ENCODE measurements at places on chromosomes 12 and 14. TPM values are rescaled to one million over a fixed set of nuclear protein-coding genes. Genes with fewer than 3 reads are reported as not detected.
A peak's percentile ranks its signal among the peaks of the same experiment; 100 is the strongest.

Gene OR6C2
- not detected for total RNA-seq

Gene LYSET
- total RNA-seq = 24.5 TPM

Gene HSP90B1
- 487 TPM for total RNA-seq

Gene KRT75
- total RNA-seq = not detected

Gene CIDEB
- 3.7 TPM for total RNA-seq

Gene VRTN
- not detected for total RNA-seq

Gene PRH2
- not detected for total RNA-seq

DNA sequence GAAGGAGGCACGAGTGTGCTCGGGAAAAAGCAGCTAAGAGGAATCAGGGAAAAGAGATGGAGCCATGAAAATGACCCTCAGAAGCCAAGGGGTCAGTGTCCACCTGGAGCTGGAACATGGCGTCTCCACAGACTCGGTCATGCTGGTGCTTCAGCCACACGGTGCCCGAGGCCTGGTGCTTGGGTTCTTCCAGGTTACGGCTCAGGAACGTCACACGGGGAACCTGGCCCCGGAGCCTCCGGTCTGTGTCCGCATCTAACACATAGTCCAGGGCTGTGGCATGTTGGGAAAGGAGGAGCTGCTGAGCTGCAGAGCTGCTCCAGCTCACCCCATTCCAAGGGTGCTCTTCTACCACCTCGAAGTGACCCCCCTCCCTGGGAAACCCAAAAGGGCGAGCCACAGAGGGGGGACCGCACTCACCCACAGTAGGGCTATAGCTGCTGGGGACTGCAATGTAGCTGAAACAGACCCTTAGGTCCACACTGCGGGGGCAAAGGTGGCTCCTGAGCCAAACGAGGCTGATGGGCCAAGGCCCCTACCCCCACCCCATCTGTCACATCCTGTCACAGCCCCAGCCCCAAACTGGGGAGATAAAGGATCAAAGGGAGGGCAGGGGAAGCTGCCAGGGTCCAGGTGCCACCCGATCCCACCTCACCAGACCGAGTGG, 10.8 kb downstream of the ITGA7 start:
- no peak overlapping the region for H3K4me3 ChIP-seq
- DNase-seq = no peak
- H3K27ac ChIP-seq = no peak overlapping the region
- H3K27me3 ChIP-seq = no peaks in the 10 kb centered on the region

DNA sequence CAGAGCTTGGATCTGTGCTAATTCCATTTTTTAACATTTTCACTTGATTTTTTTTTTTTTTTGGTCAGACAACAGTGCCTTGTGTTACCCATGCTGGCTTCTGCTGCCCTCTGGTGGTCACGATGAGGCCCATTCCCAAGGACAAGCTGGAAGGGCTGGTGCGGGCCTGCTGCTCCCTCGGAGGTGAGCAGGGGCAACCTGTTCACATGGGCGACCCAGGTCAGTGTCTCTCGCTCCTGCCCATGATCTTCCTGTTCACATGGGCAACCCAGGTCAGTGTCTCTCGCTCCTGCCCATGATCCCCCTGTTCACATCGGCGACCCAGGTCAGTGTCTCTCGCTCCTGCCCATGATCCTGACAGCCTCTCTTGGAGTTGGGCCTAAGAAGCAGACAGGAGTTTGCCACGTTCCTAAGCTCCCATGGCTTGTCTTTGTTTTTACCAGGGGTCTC, 59.4 kb downstream of the DGLUCY start:
- no peaks in the 10 kb centered on the region for H3K27me3 ChIP-seq
- H3K27ac ChIP-seq = no peak overlapping the region
- peak; percentile 77 for DNase-seq
- peaks cover 50% of the 10 kb centered on the region for H3K4me1 ChIP-seq
- H3K4me3 ChIP-seq = no peak overlapping the region

DNA sequence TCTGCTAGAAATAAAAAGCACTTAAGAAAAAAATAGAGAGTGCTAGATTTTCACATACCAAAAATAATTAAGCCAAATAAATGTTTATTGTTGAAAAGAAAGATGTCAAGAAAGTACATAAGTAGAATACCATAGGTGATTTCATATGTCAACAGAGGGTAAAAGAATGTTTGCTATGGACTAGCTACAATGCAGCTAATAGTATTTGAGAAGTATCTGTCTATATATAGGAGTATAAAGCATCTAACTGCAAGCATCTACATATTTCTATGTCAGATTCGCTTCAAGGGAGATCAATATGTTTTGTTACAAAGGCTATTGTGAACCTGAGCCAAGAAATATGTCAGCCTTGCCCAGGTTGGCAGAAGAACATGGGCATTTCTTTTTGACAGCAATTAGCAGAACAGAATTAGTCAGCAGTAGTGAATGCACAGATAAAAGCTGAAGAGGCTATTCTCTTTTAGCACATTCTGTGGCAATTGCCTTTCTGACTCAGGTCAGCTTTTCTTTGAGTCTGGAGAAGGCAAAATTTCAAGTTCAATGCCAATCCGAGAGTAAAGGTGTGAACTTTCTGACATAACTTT, 140.1 kb downstream of the ALG10B start:
- no peak overlapping the region for H3K4me3 ChIP-seq
- no peak overlapping the region for H3K27ac ChIP-seq
- no peak for DNase-seq

GRCh38 chr12:117674313-117674712, 294.5 kb downstream of the KSR2 start:
- DNase-seq = no peak
- H3K27me3 ChIP-seq = no peaks in the 10 kb centered on the region
- H3K36me3 ChIP-seq = no peaks in the 10 kb centered on the region
- no peaks in the 10 kb centered on the region for H3K4me1 ChIP-seq
- H3K4me3 ChIP-seq = no peak overlapping the region

GRCh38 chr12:28027947-28028724, 55.6 kb upstream of the PTHLH start:
- DNase-seq = no peak
- H3K4me1 ChIP-seq = no peaks in the 10 kb centered on the region
- no peaks in the 10 kb centered on the region for H3K27me3 ChIP-seq
- no peak overlapping the region for H3K4me3 ChIP-seq

DNA sequence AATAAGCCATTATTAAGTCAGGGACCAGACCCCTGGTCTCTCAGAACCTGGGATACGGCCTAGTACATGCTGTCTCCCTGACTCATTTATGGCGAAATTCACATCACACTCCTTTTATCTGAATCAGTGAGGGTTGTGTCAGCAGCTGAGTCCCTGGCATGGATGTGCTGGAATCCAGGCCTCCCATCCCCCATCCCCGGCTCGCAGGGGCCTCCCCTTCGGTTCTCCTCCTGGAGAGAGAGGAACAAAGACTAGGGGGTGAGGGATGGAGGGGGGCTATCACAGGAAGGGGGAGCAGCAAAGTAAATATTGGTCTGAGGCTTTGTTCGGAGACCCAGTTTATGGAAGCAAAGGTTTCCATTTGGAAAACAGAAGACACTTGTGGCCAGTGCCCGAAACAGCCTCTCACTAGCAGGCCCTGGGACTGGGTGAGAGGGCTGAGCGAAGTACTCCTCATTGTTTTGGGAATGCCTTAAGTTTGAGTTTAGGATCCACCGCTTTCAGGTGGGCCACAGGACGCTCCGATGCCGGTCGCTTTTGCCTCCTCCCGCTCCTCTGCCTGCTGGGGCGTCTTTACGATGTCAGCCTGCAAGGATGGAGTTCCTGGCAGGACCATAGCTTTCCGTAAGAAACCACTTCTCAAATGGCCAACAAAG, 145.0 kb downstream of the PRKCH start:
- no peaks in the 10 kb centered on the region for H3K36me3 ChIP-seq
- peak overlapping the region; percentile 97 for H3K27ac ChIP-seq
- H3K27me3 ChIP-seq = no peaks in the 10 kb centered on the region
- DNase-seq = peak; percentile 76
- H3K4me3 ChIP-seq = no peak overlapping the region

DNA sequence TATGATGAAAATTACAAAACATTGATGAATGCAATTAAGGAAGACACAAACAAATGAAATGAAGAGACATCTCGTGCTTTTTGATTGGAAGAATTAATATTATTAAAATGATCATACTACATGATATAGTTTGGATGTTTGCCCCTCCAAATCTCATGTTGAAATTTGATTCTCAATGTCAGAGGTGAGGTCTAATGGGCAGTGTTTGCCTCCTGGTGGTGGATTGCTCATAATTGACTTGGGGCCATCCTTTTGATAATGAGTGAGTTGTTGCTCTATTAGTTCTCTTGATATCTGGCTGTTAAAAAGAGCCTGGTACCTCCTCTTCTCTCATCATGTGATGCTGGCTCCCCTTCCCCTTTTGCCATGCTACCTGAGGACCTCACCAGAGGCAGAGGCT, 56.7 kb downstream of the CD163L1 start:
- H3K4me1 ChIP-seq = no peaks in the 10 kb centered on the region
- no peak overlapping the region for H3K27ac ChIP-seq
- no peaks in the 10 kb centered on the region for H3K36me3 ChIP-seq
- no peak for DNase-seq
- no peak overlapping the region for H3K4me3 ChIP-seq

GRCh38 chr12:23421556-23421955, 527.9 kb downstream of the SOX5 start:
- no peaks in the 10 kb centered on the region for H3K36me3 ChIP-seq
- H3K4me3 ChIP-seq = no peak overlapping the region
- H3K27me3 ChIP-seq = no peaks in the 10 kb centered on the region

GRCh38 chr14:35534873-35535482, 1.0 kb downstream of the INSM2 start:
- H3K4me3 ChIP-seq = peak overlapping the region; percentile 53
- no peak overlapping the region for H3K27ac ChIP-seq
- H3K4me1 ChIP-seq = peaks cover 29% of the 10 kb centered on the region
- H3K36me3 ChIP-seq = peaks cover 16% of the 10 kb centered on the region

- no peak overlapping the region for H3K4me3 ChIP-seq
- peaks cover 7% of the 10 kb centered on the region for H3K27me3 ChIP-seq
- peaks cover 11% of the 10 kb centered on the region for H3K4me1 ChIP-seq
- no peaks in the 10 kb centered on the region for H3K36me3 ChIP-seq
- no peak for DNase-seq
- H3K27ac ChIP-seq = no peak overlapping the region
Observed at GRCh38 chr12:1912580-1913376, 5.7 kb downstream of the CACNA2D4 start.

GRCh38 chr14:65824285-65824977, 411.9 kb downstream of the FUT8 start:
- no peak for DNase-seq
- no peak overlapping the region for H3K27ac ChIP-seq
- no peaks in the 10 kb centered on the region for H3K36me3 ChIP-seq
- no peaks in the 10 kb centered on the region for H3K4me1 ChIP-seq
- peaks cover 51% of the 10 kb centered on the region for H3K27me3 ChIP-seq

DNA sequence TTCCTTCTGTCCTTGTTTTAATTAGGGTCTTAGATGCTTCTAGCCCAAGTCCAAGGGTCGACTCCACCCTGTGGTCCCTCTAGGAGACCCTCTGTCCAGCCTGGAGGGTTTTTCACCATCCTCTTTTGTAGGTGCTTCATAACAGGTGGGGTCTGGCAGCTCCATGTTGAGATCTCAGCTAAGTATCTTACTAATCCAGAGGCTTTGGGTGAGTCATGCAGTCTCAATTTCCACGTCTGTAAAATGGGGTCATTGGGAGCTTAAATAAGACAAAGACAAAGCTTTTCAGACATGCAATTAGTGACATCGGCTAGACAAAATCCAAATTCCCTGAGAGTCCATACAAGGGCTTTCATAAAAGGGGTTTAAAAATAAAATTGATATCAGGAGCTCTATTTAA, 3.2 kb downstream of the HSPB8 start:
- DNase-seq = no peak
- peak overlapping the region; percentile 96 for H3K27ac ChIP-seq
- peaks cover 13% of the 10 kb centered on the region for H3K36me3 ChIP-seq
- peak overlapping the region; percentile 78 for H3K4me3 ChIP-seq
- H3K27me3 ChIP-seq = no peaks in the 10 kb centered on the region
- peaks cover 33% of the 10 kb centered on the region for H3K4me1 ChIP-seq

- no peaks in the 10 kb centered on the region for H3K27me3 ChIP-seq
- no peak for DNase-seq
- H3K36me3 ChIP-seq = no peaks in the 10 kb centered on the region
- peak overlapping the region; percentile 93 for H3K27ac ChIP-seq
- peaks cover 65% of the 10 kb centered on the region for H3K4me1 ChIP-seq
Observed at GRCh38 chr14:99735189-99736135, 51.4 kb downstream of the CYP46A1 start.

GRCh38 chr14:38047195-38047902, 160.4 kb upstream of the SSTR1 start:
- no peaks in the 10 kb centered on the region for H3K27me3 ChIP-seq
- no peaks in the 10 kb centered on the region for H3K36me3 ChIP-seq
- no peak overlapping the region for H3K27ac ChIP-seq
- H3K4me1 ChIP-seq = no peaks in the 10 kb centered on the region
- DNase-seq = no peak
- H3K4me3 ChIP-seq = no peak overlapping the region

DNA sequence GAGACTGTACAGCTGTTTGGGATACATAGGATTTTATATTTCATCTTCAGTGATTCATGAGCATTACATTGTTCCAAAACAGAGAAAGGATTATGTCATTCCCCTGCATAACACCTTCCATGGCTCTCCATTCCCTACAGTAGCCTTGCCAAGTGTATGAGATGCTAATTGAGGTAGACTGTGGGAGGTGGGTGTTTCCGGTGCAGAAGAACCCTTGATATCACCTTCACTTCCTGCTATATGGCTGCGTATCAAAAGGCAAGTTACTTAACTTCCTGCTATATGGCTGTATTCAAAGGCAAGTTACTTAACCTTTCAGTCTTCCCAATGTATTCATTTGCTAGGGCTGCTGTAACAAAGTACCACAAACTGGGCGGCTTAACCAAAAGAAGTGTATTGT, 11.2 kb downstream of the FAR2 start:
- H3K4me1 ChIP-seq = peaks cover 21% of the 10 kb centered on the region
- H3K27me3 ChIP-seq = no peaks in the 10 kb centered on the region
- no peak for DNase-seq
- no peak overlapping the region for H3K27ac ChIP-seq

DNA sequence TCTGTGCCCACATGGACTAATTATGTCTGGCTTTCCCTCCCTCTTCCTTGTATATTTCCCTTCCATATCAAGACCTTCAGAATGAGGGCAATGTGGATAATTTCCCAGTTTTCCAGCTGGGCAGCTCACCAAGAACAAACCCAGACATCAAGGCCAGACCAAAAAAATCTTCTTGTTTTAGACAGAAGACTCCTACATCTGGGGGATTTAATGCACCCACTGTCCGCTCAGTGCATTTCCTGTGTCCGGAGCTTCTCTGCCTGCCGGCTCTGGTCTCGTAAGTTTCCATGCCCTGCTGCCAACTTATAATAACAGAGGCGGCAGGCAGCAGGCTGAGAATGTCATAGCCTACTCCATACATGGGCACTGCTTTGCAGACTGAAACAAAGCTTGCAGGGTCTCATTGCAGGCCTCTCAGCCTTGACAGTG, 207.2 kb upstream of the BCL2L14 start:
- H3K4me1 ChIP-seq = peaks cover 19% of the 10 kb centered on the region
- H3K27ac ChIP-seq = peak overlapping the region; percentile 97
- peak; percentile 67 for DNase-seq
- no peak overlapping the region for H3K4me3 ChIP-seq

- no peak for DNase-seq
- no peaks in the 10 kb centered on the region for H3K36me3 ChIP-seq
- H3K4me1 ChIP-seq = peaks cover 10% of the 10 kb centered on the region
- H3K27ac ChIP-seq = no peak overlapping the region
- no peak overlapping the region for H3K4me3 ChIP-seq
Observed at GRCh38 chr12:109578330-109578927, 4.8 kb downstream of the MVK start.

- no peak for DNase-seq
- no peaks in the 10 kb centered on the region for H3K36me3 ChIP-seq
- H3K4me1 ChIP-seq = no peaks in the 10 kb centered on the region
- H3K4me3 ChIP-seq = no peak overlapping the region
- no peaks in the 10 kb centered on the region for H3K27me3 ChIP-seq
Observed at GRCh38 chr12:58095002-58095401, 153.6 kb downstream of the ATP23 start.

Data from heart right ventricle (tissue), 16 donors.